Tongue (tissue), 3 donors: ENCODE measurements at places on chromosomes 11 and 22. TPM values are rescaled to one million over a fixed set of nuclear protein-coding genes. Genes with fewer than 3 reads are reported as not detected.

OR52E5 gene
- total RNA-seq, result not detected

GPR83 gene
- total RNA-seq, result 0.10 TPM

RANGAP1 gene
- 30.4 TPM for total RNA-seq

OR9Q1 gene
- total RNA-seq, result not detected

CCDC116 gene
- not detected for total RNA-seq

SAAL1 gene
- 16.2 TPM for total RNA-seq

OR5M3 gene
- not detected for total RNA-seq

CCDC188 gene
- total RNA-seq, result 1.1 TPM

SLC5A12 gene
- not detected for total RNA-seq

DNA sequence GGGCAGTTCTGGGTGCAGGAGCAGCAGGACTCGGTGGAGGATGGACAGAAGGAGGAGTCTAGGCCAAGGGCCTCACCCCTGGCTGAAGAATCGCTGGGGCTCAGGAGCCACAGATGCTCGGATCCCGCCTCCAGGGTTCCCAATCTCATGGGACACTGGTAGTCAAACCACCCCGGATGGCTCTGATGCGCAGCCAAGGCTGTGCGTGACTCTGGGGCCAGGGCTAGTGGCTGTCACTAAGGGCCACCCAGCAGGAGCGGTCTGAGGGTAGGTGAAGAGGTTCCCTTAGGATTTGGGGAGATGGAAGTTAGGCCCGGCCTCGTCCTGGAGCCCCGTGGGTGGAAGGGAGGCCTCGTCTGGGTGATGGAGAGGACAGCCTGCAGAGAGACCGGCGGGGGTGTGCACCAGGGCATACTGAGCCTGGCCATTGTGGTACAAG is 300.6 kb downstream of the TBC1D22A start:
- no peak for DNase-seq

DNA sequence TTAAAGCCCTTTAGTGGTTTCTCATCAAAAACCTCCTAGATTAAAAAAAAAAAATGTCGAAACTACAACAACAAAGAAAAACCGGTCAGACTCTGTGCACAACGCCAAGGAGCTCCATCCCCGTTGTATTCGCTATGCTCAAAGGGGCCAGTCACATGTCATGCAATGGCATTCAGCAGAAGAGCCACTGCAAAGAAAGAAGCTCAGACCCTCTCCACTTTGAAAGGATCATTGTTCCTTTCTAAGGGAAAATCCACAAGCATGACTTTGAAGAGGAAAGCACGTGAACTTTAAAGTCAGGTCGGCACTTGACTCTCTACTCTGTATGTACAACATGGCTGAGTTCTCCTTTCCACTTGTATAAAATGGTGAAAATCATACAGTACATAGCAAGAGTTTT is 655.6 kb downstream of the ETS1 start:
- no peak for DNase-seq

DNA sequence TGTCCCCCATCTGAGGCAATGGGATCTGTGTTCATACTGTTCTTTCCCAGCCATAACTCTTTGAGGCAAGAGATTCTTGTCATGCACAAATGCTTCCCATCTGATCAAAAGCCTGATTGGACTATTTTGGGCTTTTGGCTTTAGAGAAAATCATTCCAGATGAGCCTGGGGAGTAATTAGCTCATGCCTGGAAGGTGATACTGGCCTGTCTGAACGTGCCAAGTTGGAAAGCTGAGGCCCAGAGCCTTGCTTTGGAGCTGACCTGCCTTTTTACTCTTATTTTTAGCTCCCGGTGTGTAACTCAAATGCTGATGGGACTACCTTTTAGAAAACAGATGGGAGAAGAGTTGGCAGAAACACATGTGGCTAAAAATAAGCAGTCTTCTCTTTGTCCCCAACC is 105.0 kb downstream of the DBX1 start:
- DNase-seq, result peak; percentile 58

- no peak for DNase-seq
Observed at GRCh38 chr22:36303874-36304273, 50.9 kb downstream of the APOL1 start.

- peak; percentile 71 for DNase-seq
Observed at GRCh38 chr11:27348340-27348873, 14.6 kb downstream of the CCDC34 start.

DNA sequence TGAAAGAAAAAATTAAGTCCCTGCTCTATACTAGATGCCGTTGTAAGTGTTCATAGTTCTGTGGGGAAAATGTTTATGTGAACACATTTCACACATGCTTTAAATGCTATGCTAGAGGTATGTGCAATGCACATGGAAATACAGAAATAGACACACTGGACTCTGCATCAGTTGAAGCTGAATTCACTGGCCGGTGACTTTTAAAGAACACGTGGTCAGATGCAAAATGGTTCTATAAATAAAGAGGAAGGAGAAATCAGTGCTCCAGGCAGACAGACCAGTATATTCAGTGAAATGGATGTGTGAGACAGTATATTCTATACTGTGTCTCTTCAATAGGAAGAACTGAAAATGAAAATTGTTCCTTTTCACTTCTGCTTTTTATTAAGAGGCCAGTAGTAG is 29.9 kb downstream of the TRPC6 start:
- DNase-seq, result peak; percentile 20

DNA sequence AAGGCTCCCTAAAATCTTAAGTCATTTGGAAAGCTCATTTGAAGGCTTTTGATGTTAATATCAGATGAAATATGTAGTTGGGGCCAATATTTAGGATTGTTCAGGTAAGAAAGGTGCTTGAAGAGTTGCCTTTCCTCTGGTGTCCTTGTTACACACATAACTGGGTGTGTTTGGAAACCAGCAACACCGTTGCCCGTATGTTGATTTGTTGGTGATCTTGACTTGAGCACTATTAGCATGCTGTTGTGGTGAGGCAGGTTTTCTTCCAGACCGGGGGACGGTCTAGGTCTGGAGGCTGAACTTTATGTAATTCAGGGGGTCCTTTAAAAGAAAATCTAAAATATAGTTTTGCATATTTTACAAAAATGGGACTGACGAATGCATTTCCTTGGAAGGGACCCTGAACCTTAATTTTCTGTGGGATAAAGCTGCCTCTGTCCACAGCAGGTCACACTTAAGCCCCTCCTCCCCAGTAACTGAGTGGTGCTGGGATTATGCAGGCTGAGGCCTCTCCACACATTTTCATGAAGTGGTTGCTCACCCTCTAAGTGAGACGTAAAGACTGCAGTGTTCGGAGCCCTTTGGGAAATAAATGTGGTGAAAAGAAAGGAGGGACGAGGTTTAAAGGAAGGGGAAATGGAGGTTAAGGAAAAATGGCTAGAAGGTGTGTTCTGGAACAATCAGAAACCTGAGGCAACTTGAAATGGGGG is 1.8 kb downstream of the YWHAH start:
- peak; percentile 25 for DNase-seq

DNA sequence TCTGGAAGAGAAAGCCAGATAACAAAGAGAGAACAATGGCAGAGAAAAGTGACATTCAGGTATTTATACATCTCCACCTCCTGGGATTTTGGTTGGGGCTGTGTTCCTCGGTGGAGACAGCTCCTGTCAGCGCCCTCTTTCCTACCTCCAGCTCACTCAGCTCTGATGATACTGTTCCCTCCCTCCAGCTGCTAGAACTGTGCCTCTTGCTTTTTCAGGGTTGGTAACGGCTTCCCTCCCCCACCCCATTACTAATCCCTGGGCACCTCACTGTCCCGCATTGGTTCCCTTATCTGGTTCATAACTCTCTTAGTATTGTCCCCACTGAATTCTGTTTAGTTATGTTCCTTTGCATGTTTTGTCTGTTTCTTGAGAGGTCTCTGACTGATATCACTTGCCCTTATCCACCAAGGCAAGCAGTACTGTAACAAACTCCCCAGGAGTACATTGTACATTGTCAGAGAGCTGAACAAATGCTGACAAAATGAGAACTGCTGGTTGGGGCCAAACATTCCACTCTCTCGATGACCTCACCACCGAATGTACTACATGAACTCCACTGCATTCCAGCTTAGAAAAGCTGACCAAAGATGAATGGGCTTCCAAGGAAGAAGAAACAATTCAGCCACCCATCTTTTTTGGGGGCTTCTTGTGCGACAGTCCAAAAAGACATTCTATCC is 5.7 kb upstream of the FBXO3 start:
- peak; percentile 54 for DNase-seq

- DNase-seq, result no peak
Observed at GRCh38 chr22:38075105-38075825, 8.7 kb downstream of the SLC16A8 start.

GRCh38 chr11:65960824-65961266 is 689 bp upstream of the SART1 start:
- DNase-seq, result no peak

GRCh38 chr22:23565915-23566704 is 14.0 kb downstream of the IGLL1 start:
- peak; percentile 49 for DNase-seq

- no peak for DNase-seq
Observed at GRCh38 chr11:104467404-104467803, 303.5 kb upstream of the PDGFD start.

GRCh38 chr11:729492-730074 is 17.7 kb upstream of the TALDO1 start:
- DNase-seq, result no peak

GRCh38 chr22:33314316-33314715 is 256.1 kb upstream of the SYN3 start:
- no peak for DNase-seq

GRCh38 chr22:32542677-32543357 is 68.2 kb downstream of the FBXO7 start:
- no peak for DNase-seq

DNA sequence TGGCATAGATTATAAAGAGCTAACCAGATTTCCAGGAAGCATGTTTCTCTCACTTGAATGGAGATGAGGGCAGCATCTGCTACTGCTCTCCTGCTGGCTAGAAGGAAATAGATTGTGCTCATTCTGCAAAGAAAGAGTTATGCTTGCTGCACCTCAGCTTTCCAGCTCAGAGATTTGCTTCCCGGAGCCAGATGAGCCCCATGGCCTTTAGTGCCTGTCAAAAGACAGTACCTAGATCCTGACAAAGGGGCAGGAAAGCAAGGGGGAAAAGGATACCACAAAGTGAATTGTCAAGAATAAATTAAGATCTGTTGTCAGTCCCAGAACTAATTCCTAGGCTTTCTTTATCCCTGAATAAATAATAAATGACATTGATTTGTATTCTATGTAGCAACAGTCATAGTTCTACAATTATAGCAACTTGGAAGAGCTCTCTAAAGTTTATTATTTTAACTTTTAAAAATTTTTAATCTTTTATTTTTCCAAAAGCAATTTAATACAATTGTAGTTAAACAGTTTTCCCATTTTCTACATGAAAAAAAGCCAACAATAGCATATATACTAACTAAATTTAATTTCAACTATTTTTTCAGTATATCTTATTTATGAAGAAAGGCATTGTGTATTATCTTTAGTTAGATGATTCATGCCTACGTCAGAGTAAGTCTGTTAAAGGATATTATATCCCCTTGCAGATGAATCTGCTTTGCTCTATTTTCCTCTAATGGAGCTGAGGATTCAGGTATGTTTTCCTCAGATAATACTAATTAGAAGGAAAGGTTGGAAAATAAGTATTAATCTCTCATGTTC is 306.1 kb upstream of the DDI1 start:
- no peak for DNase-seq

DNA sequence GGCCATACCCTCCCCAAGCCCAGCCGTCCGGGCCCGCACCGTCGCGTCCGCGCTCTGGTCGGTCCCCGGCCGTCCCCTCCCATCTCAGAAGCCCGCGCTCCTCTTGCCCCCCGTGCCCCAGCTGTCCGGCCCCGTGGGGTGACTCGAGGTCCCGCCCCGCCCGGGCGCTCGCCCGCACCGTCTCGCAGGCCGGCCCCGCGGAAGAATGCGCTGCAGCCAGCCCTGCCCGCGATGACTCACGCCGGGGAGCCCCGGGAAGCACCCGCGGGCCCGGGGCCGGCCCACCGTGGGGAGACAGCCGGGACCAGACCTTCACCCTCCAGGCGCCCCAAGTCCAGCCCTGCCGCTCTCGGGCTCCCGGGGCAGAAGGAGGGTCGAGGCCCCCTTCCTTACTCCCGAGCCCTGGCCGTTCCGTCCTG is 320 bp upstream of the PHLDA2 start:
- no peak for DNase-seq

DNA sequence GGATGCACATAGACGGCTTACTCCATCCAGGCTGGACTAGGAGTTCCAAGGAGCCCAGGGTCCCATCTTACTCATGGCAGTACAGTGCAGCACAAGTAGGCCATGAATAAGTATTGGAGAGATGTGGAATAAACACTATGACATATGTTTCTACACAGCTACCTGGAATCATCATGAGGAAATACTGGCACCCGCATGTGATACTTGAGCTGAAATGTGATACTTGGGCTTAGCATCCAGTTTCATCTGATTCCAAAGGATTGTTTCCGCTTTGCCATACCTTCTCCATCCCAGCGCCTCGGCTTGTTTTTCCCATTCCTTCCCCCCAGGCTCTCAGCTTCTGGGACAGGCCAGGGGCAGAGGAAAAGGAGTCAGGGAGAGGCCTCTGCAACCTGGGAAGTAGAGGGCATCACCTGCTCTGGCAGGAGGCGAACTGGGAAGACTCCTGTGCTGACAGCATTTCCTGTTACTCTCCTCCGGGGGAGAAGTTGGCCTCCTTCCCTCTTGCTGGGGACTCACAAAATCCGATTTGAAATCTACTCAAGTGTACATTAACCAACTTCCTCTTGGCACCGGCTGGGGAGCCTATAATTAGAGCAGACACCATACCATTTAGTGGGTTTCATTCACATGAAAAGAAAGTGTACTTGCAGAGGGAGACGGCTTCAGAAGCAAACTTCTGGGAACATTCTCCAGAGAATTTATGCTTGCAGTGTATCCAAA is 187.8 kb downstream of the MIAT start:
- DNase-seq, result peak; percentile 43

DNA sequence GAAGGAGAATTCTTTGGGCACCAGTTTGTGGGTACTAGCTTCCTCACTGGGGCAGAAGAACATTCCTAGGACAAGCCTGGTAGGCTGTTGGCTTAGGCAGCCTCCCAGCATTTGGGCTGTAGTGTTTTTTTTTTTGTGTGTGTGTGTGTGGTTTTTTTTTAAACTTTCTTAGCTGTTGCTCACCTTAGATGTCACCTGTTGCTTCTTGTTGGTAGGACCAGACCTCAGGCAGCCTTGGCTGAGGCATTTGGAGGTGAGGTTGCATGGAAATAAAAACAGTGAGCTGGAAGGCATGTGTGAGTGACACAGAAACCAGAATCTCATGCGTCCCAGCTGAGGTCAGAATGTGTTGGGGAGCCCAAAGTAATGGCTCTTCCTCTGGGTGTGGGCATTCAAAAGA is 21.3 kb downstream of the AMPD3 start:
- no peak for DNase-seq

- DNase-seq, result no peak
Observed at GRCh38 chr11:61090521-61090920, 11.8 kb upstream of the CD5 start.

GRCh38 chr11:130854483-130854882 is 61.8 kb downstream of the SNX19 start:
- DNase-seq, result no peak
